Activated CD4-positive, alpha-beta T cell treated with anti-CD3 and anti-CD28 coated beads, Interleukin-2, amount 10 ng/mL, durations not matched to agents 24 days and 14 days (primary cell): ENCODE measurements at places on chromosomes 6 and 20.

GRCh38 chr6:125899726-125900182 lies 56.8 kb upstream of the HINT3 start:
- DNase-seq: no peak
- no peak overlapping the region for H3K27ac ChIP-seq
- peaks cover 16% of the 10 kb centered on the region for H3K36me3 ChIP-seq
- peaks cover 15% of the 10 kb centered on the region for H3K4me1 ChIP-seq
- no peak overlapping the region for H3K4me3 ChIP-seq

GRCh38 chr6:112501705-112502104 lies 154.6 kb downstream of the RFPL4B start:
- H3K4me1 ChIP-seq: no peaks in the 10 kb centered on the region
- H3K27ac ChIP-seq: no peak overlapping the region
- H3K27me3 ChIP-seq: peaks cover under 1% of the 10 kb centered on the region
- DNase-seq: no peak

- no peak for DNase-seq
- H3K27me3 ChIP-seq: no peaks in the 10 kb centered on the region
- H3K36me3 ChIP-seq: peaks cover 62% of the 10 kb centered on the region
- peaks cover 9% of the 10 kb centered on the region for H3K4me1 ChIP-seq
Measured at GRCh38 chr6:144544266-144544830, 259.2 kb downstream of the UTRN start.

DNA sequence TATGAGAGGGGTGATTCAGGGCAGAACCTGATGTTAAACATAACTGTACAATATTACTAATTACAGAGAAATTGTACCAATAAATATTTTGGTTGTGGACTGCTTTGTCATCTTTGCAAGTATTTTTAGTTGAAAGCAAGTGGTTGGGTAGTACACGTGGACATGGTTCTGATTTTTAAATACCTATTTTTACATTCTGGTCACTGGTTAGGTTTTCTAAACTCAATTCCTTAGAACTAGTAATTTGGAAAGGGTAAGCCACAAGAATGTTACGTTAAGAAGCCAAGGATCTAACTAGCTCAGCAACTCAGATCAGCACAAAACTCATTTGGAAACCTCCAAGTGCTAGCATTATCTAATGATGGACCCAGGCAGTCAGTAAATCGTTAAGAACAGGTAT lies 2.7 kb downstream of the EPB41L2 start:
- H3K4me3 ChIP-seq: no peak overlapping the region
- peaks cover 15% of the 10 kb centered on the region for H3K4me1 ChIP-seq
- H3K27me3 ChIP-seq: peaks cover 21% of the 10 kb centered on the region
- DNase-seq: no peak

DNA sequence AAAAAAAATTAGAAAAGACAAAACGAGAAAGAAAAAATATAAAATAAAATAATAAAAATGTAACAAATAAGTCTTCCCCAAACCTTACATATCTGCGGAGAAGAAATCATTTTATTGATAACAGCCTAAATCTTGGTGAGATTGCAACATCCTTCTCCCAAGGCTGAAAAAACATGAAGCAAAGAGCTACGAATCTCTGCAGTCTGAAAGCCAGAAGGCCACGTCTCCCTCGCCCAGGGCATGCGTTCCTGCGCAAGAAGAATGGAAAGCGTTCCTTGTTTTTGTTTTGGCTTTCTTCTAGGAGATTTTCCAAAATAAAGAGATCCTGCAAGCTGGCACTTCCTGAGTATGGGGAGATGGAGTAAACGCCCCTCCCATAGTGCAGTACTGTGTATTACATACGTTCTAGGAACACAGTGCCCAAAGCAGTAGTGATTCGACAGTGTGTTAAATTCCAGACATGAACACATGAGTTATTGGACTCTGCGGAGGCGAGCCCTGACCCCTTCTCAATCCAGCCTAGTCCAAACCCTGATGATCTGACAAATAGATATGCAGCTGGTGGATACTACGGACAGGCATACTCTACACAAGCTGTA lies 126.7 kb upstream of the RREB1 start:
- H3K36me3 ChIP-seq: no peaks in the 10 kb centered on the region
- no peak overlapping the region for H3K4me3 ChIP-seq
- no peaks in the 10 kb centered on the region for H3K4me1 ChIP-seq
- H3K27me3 ChIP-seq: peaks cover 12% of the 10 kb centered on the region
- H3K27ac ChIP-seq: no peak overlapping the region

- no peaks in the 10 kb centered on the region for H3K27me3 ChIP-seq
- no peak overlapping the region for H3K4me3 ChIP-seq
- H3K36me3 ChIP-seq: peaks cover 35% of the 10 kb centered on the region
- peaks cover 8% of the 10 kb centered on the region for H3K4me1 ChIP-seq
Measured at GRCh38 chr6:138416206-138416605, 12.2 kb downstream of the HEBP2 start.
